Fibroblast of skin of left quadriceps (primary cell): ENCODE measurements at places on chromosomes 4 and X.

GRCh38 chrX:38347136-38347535 lies 5.3 kb upstream of the OTC start:
- DNase-seq, result peak; percentile 32

- DNase-seq, result peak; percentile 5
Observed at GRCh38 chrX:15310117-15310516, 5.3 kb downstream of the ASB11 start.

GRCh38 chr4:166324321-166324720 lies 451.3 kb downstream of the TLL1 start:
- no peak for DNase-seq

- DNase-seq, result peak; percentile 34
Observed at GRCh38 chr4:83115000-83115399, 471 bp upstream of the PLAC8 start.

DNA sequence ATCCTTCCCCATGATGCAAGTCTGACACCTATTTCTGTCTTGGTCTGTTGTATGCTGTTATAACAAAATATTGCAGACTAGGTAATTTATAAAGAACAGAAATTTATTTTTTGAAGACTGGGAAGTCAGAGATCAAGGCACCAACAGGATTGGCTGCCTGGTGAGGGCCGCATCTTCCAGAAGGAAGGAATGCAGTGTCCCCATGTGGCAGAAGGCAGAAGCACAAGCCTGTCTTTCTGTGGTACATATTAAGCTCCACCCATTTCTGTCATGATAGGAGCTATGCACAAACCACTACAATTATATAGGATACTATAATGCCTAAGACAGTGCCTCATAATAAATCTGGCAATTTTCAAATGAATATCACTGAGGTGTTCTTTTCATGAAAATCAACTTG lies 502.3 kb upstream of the DIAPH2 start:
- no peak for DNase-seq
